ENCODE measurements at places on chromosomes 1 and 21.

DNA sequence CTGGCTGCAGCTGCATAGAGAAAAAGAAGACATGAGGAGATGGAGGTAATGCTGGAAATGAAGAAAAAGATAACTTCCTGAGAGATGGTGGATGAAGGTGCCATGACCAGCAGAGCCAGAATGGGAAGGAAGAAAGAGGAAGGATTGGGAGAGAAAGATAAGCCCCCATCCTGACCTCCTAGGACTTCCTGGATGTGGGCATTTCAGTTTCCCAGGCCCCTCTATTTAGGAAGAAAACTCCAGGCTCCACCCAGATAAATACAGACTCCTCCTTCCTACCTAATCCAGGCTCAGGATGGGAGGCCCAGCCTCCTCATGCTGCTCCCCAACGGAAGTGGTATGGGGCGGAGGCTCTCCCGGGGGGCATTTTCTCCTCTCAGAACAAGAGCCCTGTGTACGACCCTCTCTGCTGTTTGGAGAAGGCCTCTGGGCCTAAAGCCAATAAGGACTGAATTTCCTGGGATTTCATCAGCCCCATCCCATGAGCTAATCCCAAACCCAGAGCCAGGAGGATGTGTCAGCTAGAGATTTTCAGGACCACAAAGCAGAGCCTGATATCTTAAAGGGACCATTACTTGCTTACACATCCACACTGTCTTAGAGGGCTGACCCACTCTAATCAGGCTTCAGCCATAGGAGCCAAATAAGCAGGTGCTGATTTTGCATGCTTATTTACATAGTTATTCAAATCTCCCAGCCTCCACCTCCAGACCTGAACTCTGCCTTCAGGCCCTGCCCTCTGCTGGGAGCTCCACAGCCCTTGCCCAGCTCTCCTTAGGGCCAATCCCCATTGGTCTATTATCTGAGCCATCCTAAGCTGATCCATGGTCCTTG lies 5.1 kb upstream of the ARHGEF2 start:
- ATAC-seq: peak; percentile 31

- ATAC-seq: no peak
Observed at GRCh38 chr1:54973205-54973921, 7.1 kb upstream of the TMEM61 start.

- ATAC-seq: no peak
Observed at GRCh38 chr1:106678279-106679050, 378.0 kb upstream of the PRMT6 start.

- ATAC-seq: no peak
Observed at GRCh38 chr1:88742531-88742930, 58.5 kb downstream of the PKN2 start.

DNA sequence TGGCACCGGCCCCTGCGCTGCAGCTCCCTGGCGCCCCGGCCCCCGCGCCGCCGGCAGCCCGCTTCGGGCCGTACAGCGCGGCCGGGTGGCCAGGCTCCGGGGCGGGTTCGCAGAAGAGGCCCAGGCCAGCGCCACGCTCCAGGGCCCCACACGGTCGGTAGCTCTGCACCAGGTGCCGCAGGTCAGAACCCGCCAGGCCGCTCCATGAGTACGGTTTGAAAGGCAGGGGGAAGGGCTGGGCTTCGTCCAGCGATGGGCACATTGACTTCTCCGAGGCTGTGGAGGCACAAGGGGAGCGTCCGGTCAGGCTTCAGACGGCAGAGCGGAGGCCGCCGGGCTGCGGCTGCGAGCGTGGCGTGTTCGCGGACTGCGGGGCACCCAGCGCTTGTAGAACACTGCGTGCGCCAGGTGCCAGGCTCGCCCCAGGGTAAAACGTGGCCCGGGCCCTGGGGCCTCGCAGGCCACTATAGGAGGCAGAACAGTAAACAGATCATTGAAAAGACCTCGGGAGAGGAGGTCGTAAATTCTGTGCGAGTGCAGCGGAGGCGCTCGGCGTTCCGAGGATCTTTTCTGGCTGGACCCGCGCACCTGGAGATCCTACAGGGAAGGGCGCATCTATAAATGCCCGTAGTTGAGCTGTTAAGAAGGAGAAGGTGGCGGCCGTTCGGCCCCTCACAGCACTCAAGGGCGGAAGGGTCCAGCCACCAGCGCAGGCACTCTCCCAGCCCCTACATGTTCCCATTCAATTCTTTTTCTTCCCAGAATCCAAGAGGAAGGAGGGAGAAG lies 5.7 kb downstream of the GFI1 start:
- ATAC-seq: no peak

DNA sequence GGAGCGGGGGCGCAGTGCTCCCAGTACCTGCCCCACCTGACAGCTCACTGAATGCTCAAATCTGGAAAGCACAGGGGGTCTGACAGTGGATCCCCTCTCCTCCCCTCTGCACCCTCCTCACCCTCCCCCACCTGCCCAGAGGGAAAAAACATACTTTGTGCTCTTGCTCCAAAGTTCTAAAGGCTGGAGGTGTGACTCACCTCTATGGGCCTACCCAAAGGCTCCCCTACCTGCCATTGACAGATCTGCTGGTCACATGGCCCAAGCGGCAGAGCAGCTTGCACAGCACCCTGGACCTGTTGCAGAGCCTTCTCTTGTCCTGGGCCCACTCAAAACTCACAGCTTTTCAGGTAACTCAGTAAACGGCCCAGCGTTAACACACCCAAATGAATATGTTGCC lies 55.7 kb downstream of the ADSS2 start:
- ATAC-seq: peak; percentile 35

GRCh38 chr1:161180639-161181038 lies 3.3 kb upstream of the B4GALT3 start:
- no peak for ATAC-seq

DNA sequence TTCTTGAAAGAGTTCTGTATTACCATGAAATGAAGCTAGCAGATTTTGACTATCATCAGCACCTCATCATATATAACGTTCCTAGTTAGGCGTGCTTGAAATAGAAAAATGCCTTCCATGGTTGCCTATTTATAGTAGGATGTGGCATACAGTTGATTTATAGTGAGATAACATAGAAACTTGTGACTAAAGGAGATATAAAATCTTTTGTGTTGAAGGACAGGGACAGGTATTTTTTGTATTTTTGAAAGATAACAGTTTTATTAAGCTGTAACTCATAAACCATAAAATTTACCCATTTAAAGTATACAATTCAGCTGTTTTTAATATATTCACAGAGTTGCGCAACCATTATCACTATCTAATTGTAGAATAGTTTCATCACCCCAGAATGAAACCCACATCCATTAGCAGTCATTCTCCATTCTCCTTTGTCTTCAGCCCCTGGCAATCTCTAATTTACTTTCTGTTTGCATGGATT lies 19.3 kb downstream of the SPEN start:
- no peak for ATAC-seq

GRCh38 chr1:203180611-203181330 lies 5.1 kb upstream of the MYBPH start:
- no peak for ATAC-seq

- ATAC-seq: no peak
Observed at GRCh38 chr1:209652121-209652735, at the start of gene LAMB3. LAMB3 (minus strand) TSS chr1:209652425; CDS start chr1:209650944, 1,481 bp downstream.

- ATAC-seq: peak; percentile 63
Observed at GRCh38 chr1:200488375-200489165, 78.7 kb upstream of the ZNF281 start.

GRCh38 chr1:234197839-234198238 lies 175.4 kb upstream of the COA6 start:
- ATAC-seq: no peak

DNA sequence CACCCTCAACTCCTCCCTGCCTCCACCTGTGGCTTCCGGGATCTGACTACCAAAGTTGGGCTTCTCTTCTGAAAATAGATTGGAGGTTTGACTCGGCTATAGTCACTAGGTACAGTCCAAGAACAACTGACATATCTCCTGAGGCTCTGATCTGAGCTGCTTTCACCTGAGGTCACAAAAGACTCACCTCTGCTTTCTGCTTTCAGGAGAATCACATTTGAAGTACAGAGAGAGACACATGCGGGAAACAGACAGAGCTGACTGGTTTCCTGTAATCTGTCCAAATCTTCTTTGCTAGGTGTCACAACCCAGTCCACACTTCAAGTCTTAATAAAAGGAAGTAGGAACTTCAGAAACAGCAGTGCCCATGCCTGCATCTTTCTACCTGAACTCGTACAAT lies 245.4 kb upstream of the CHRM3 start:
- no peak for ATAC-seq

- ATAC-seq: no peak
Observed at GRCh38 chr1:9449110-9449627, 90.1 kb upstream of the SLC25A33 start.

- no peak for ATAC-seq
Observed at GRCh38 chr1:109373126-109373525, 24.6 kb downstream of the SORT1 start.

GRCh38 chr1:200134116-200134515 lies 106.6 kb downstream of the NR5A2 start:
- no peak for ATAC-seq

DNA sequence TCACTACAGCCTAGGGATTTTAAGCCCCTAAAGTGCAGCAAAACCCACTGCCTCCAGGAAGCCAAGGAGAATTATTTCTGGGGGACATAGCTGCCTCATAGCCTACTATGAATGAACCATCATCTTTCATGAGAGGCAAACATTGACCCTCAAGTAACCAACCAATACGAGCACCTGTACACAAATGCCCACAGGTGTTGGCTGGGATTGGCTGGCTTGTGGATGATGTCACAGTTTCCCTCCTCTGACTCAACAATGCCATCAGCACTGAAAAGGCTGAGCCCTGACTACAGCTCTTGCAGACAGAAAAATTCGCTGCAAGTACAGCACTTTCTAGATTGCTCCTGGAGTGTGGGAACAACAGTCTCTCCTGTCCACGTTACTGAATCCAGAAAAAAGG lies at the start of gene HMGB4:
TSS of gene HMGB4 (plus strand) at position 301 of the 400 bp plus-strand sequence. CDS start 113 bp downstream, outside the sequence.
- no peak for ATAC-seq

DNA sequence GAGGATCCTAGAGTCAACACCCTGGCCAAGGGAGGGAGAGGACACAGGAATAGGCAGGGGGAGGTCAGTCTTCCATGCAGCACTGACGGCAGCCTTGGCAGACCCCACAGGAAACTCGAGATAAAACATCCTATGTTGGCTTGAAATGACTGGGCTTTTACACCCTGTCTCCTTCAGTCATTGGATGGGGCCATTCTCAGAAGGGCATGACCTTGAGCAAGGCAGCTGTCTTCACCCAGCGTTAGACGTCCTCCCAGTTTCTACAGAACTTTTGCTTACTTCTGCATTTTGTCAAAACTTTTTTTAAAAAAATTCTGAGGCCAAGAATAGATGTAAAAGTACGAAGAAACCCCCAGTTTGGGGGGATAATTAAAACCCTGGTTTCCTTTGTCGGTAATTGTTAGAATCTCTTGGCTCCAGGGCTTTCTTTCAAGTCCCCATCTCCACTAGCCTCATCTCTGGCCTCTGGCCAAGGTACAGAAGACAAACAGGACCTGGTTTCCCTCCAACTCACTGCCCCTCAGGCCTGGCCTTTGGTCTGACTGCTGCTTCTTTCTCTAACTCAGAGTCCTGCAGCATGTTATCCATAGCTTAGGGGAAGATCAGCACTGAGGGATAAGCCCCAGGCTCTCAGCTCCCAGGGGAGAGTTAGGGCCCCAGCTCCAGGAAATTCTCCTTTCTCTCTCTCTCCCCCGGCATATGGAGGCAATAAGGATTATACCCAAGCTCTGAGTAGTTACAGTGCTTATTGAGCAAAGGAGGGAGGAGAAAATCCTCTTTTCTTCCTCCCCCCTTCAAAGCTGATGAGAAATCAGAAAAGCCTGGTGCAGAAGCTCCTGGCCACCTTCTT lies 51.6 kb upstream of the KCND3 start:
- no peak for ATAC-seq

GRCh38 chr1:92577261-92577895 lies 90.7 kb upstream of the GFI1 start:
- ATAC-seq: peak; percentile 86

DNA sequence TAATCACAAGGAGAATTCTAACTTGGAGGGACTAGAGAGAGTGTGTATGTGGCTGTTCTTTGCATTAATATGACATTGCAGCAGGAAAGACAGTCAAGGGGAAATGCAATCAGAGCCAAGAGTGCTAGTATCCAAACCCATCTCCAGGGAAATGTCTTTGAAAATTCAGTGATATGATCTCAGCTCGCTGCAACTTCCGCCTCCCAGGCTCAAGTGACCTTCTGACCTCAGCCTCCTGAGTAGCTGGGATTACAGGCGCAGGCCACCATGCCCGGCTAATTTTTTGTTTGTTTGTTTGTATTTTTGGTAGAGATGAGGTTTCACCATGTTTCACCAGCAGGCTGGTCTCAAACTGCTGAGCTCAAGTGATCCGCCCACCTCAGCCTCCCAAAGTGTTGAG lies 16.3 kb downstream of the VASH2 start:
- ATAC-seq: no peak

- no peak for ATAC-seq
Observed at GRCh38 chr1:178461701-178462100, 35.1 kb downstream of the CLEC20A start.

- no peak for ATAC-seq
Observed at GRCh38 chr1:209869291-209870149, 41.7 kb downstream of the UTP25 start.
